Activated CD4-positive, alpha-beta T cell treated with anti-CD3 and anti-CD28 coated beads, Interleukin-2, amount 10 ng/mL, durations not matched to agents 7 days and 5 days (primary cell): ENCODE measurements at places on chromosomes 5 and 9.
A peak's percentile ranks its signal among the peaks of the same experiment; 100 is the strongest.

GRCh38 chr5:113474100-113474728 lies 14.0 kb downstream of the MCC start:
- no peak for DNase-seq

GRCh38 chr9:83339435-83339834 lies 198.8 kb downstream of the FRMD3 start:
- no peak for DNase-seq

GRCh38 chr9:115520646-115521045 lies 402.7 kb upstream of the TNC start:
- no peak for DNase-seq

GRCh38 chr5:135195270-135195608 lies 161.2 kb upstream of the PITX1 start:
- no peak for DNase-seq

GRCh38 chr5:172345881-172346280 lies 62.3 kb upstream of the UBTD2 start:
- no peak for DNase-seq

DNA sequence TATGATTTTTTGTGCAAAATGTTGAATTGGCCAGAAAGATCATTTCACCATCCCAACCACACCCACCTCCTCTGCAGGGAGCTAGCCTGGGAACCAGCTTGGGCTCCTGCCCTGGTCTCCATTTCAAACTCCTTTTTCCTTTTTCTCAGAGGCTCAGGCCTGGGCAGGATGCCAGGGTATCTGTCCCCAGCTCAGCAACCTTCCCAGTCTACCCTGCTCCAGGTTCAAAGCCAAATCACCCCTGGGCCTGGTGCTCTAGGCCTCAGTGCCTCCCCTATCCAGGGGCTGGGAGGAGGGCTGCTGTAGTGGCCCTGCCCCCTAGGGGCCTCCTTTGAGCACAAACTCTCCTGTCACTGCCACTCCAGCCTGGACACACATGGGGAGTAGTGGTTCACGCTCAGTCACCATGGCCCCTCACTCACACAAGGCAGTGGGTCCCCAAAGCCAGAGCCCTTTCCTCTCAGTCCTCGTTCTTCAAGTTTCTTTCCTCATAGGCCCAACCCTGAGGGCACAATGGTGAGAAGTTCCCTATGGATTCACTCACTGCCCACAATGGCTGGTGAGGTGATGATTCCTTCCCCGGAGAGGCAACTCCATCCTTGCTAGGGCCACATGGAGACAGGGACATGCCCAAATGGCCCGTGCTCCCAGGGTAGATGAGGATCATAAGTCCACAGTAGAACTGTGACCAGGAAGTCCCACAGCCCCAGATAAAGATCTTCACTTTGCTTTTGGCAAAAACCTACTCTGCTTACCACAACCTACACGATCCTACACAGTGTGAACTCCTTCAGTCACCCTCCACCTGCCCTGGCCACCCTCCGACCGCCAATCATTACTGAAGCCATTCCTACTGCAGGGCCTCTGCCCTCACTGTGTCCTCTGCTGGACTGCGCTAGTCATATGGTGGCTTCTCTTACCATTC lies 1.6 kb upstream of the ST6GALNAC4 start:
- no peak for DNase-seq

DNA sequence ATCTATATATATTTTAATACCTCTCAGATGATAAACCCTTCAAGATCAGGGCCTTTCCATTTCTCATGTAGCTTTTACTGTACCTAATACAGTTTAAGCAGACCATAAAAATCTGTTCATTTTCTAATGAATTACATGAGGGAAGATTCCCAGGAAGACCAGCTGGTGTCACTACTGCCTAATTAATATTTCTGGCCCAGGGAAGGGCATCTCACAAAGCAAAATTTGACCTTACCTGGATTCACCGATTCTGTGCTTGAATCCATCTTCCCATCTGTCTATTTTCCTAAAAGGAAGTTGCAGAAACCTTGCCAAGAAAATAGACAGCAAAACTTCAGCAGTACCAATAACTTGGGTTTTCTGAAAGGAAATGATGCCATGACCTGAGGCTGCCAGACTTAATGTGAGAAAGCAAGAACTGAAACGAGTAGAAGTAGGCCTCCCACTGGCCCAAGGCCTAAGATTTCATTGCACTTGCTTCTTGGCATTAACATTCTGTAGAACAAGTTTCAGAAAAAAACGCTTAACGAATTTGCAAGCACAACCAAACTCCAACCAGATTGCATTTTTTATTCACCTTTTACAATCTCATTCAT lies 83.0 kb upstream of the GLIS3 start:
- no peak for DNase-seq

DNA sequence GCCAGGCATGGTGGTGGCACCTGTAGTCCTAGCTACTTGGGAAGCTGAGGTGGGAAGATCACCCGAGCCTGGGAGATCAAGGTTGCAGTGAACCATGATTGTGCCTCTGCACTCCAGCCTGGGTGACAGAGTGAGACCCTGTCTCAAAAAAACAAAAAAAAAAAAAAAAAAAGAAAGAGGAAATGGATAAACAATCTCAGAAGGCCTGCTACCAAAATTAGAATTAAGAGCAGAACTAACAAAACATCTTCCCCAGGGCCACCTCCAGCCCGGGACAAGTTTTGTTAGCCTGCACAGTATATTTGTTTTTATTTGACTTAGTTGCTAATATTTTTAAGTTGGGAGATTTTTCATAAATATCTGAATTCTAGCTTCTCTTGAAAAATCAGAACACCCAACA lies 23.1 kb downstream of the PAX5 start:
- no peak for DNase-seq

GRCh38 chr9:36341936-36342577 lies 58.0 kb downstream of the RNF38 start:
- DNase-seq: no peak

- DNase-seq: no peak
Measured at GRCh38 chr5:140005145-140005591, 37.9 kb downstream of the NRG2 start.

GRCh38 chr5:179226696-179227095 lies 118.6 kb downstream of the ADAMTS2 start:
- no peak for DNase-seq

- DNase-seq: no peak
Measured at GRCh38 chr5:54915466-54916027, 69.8 kb downstream of the ESM1 start.

GRCh38 chr9:127586537-127586936 lies 25.5 kb upstream of the STXBP1 start:
- DNase-seq: peak; percentile 71

DNA sequence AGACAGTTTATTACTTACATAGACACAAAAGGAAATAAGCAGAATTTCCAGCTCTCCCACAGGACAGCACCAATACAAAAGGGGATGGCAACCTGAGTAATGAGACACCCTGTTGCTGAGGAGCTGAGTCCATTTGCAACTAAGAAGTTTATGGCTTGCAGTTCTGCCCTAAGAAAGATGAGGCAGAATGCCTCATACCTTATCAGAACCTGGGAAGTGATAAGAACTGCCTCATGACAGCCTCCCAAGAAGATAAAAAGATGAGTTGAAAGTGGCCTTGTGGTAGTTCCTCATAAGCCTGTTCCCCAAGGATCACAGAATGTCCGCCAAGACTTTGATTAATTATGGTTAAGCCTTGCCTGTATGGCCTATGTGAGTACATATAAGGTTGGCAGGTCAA lies 41.7 kb downstream of the ZMAT2 start:
- no peak for DNase-seq

DNA sequence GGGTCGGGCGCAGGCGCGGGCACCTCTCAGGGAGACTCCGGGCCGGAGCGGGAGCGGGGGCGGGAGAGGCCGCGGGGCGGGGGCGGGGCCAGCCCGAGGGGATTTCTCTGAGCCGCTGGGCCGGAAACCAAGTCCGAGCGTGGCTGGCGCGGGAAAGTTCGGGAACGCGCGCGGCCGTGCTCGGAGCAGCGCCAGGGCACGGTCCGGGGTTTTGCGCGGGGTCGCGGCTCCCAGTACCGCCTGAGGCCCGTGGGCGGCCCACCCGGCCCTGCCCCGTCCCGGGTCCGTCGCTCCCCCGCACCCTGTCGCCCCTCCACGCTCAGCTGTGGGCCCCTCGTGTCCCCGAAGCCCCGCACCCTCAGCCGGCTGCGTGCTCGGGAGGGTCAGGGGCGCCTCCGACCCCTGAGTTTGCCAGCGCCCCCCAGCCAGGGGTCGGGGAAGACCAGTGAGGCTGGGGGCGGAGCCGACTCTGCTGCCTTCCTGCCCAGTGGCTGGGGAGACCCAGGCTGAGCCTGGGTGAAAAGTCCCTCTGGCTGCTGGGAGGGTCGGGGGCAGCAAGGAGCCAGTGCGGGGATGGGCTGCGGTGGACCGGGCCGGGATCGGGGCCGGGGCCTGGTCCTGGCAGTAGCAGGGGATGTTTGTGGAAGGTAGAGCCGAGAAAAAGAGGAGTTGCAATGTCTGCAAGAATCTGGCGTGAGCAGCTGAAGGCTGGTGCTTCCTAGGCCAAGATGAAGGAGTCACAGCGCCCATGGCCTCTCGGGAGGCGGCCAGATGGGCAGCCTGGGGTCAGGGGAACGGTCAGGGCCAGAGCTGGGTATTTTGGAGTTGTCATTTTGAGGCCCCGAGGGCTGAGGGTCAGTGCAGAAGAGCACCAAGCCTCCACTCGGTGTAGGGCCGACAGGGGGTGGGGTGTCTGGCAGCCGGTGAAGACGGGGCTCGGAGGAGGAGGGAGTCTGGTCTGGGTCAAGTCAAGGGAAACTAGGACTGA lies 588 bp downstream of the TRAF2 start:
- peak; percentile 46 for DNase-seq

DNA sequence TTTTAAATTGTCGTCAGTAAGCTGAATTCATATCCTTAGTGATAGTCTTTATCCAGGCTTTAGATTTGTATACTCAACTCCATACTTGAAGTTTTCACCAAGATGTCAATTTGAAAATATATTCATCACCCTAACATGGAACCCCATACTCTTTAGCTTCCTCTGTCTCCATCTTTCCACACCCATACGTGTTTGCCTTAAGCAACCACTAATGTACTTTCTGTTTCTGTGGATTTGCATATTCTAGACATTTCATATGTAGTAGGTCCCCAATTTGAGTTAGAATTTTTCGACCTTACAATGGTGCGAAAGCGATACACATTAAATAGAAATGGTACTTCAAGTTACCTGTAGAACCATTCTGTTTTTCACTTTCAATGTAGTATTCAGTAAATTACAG lies 65.2 kb downstream of the NSD1 start:
- no peak for DNase-seq
